ENCODE measurements at places on chromosomes 2 and 18.
A peak's percentile ranks its signal among the peaks of the same experiment; 100 is the strongest.

DNA sequence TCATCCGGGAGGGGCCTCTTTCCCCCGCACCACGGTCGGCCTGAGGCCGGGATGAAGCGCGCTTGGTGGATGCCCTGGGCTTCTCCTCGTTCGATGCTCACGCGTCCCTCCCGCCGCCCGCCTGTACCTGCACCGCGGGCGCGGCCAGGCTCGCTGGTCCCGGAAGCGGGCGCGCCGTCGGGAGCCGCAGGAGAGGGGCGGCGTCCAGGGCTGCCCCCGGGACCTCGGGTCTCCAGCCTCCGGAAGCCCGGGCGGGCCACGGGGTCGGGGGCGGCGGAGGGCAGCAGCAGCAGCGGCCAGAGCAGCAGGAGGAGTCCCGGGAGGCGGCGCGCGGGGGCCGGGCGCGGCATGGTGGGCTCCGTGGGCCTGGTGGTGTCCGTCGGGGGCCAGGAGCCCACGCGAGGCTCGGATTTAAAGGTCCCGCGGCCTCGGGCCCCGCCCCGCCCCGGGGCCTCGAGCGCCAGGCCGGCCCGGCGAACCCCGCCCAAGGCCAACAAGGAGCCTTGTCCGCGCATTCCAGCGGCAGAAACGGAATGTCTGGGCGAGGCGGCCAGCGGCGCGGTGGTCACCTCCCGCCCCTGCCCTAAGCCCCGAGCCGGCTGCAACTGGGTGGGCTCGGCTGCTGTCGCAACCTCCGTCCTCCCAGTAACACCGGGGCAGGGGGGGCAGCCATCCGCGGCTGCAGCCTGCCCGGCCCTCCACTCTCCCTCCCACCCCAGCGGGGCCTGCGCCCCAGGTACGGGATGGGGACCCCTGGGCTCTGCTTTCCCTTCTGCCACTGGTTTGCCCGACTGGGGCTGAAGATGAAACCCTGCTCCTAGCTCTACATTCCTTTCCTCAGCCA is at the start of gene MATN3:
MATN3 (minus strand) TSS at position 387 of the 844 bp plus-strand sequence; CDS start at position 350, 37 bp downstream.
- peak; percentile 78 for DNase-seq

DNA sequence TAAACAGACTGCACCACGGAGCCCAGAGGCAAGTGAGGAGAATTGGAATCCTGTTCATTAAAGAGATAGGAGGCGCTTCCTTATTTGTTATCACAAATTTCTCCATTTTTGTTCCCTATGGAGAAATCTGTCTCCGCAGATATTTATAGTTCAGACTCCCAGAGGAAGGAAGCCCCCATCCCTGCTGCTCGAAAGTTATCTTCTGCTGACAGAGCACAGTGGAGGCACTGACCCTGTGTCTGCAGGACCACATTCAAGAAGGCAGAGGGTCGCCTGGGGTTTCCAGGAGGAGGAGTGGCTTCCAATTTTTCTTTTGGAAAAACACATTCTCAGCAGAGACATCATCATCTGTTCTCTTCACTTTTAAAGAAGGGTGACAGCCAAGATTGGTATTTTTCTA is 73.0 kb upstream of the GPR45 start:
- DNase-seq, result no peak

DNA sequence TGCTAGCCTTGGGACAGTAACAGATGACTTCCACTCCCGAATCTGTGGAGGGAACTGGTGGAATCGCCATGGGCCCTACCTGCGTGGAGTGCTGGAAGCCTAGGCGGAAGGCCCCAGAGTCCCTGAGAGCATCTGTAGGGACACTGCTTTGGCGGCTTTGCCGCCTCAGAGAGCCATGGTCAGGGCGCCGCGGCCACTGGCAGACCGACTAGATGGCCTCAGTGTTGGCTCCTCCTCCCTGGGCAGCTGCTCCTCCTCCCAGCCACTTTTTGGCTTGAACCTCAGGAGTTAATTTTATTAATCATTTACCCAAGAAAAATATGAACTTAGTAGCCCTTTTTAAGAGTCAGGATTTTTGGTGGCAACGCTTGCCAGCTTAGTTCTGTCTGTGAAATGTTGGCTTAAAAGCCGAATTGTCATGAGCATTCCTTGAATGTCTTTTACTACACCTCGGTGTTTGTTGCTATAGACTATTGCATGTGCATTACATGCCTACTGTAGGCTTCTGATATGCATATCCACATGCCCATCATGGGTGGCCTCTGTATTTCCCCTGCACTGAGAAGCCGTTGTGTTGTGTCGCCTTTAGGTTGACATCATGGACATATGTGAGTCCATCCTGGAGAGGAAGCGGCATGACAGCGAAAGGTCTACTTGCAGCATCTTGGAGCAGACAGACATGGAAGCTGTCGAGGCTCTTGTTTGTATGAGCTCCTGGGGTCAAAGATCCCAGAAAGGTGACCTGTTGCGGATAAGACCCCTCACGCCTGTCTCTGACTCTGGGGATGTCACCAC is 2.4 kb downstream of the KLF11 start:
- DNase-seq, result no peak

- no peak for DNase-seq
These were observed 105.8 kb downstream of the SPP2 start for GRCh38 chr2:234156326-234156725.

GRCh38 chr18:58455314-58456188 is 173.3 kb downstream of the ALPK2 start:
- DNase-seq, result no peak

All from AG08395 (cell line).